Calu3 (cell line): ENCODE measurements at places on chromosomes 16 and 17. TPM values are rescaled to one million over a fixed set of nuclear protein-coding genes. Genes with fewer than 3 reads are reported as not detected.
A peak's percentile ranks its signal among the peaks of the same experiment; 100 is the strongest.

- H3K4me3 ChIP-seq, result no peak overlapping the region
- H3K36me3 ChIP-seq, result no peaks in the 10 kb centered on the region
- H3K4me1 ChIP-seq, result no peaks in the 10 kb centered on the region
Observed at GRCh38 chr17:10772425-10773380, 31.2 kb downstream of the TMEM238L start.

TMC7 gene
- total RNA-seq, result 10.1 and 10.8 TPM in 2 replicates

DNA sequence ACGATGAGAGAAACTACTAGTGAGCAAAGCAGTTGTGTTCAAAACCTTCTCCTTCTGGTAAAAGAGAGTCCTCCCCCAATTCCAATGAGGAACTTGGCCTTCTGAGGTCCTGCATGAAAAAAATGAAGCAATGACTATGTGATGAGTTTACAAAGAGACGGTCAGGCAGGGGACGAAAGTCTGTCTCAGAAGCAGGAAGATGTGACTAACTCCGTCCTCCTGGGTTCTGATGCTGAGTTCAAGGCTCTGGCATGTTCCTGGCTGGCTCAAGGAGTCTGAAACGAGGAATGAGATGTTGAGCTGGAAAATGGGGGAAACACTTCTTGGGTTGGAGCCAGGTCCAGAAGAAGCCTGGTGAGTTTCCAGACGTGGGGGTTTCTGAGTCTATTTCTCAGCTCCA lies 129.6 kb downstream of the CPPED1 start:
- DNase-seq, result no peak
- H3K4me3 ChIP-seq, result no peak overlapping the region
- H3K4me1 ChIP-seq, result no peaks in the 10 kb centered on the region
- peaks cover 17% of the 10 kb centered on the region for H3K27me3 ChIP-seq
- H3K36me3 ChIP-seq, result no peaks in the 10 kb centered on the region

DNA sequence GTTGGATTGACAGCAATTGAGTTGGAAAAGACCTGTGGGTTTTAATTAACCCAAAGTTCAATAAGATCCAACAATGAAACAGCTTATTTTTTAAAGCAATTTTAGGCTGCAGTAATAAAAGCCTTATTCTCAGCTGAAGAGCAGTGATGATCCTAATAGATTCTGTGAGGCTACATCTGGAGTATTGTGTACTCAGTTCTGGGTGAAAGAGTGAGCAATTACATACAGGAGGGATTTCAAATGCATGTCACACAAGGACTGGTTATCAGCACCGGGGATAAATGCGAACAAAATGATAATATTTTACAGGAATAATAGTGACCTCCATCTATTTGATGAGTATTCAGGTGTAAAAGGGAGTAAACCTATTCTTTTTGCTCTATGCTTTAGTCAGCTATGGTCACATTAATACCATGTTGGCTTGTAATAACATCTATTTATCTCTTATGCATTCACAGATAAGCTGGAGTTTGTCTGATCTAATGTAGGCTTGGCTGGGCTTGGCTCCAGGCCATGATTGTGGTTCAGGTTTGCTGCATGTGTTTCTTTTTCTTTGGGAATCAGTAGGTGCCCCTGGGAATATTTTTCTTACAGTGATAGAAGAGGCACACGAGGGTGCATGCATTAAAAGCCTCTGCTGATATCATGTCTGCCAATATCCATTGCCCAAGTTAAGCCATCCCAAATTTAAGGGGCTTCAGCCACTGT lies 22.2 kb upstream of the TOX3 start:
- no peak overlapping the region for H3K27ac ChIP-seq
- DNase-seq, result no peak
- no peak overlapping the region for H3K4me3 ChIP-seq
- peaks cover 19% of the 10 kb centered on the region for H3K36me3 ChIP-seq

CDH1 gene
- 328 and 421 TPM in 2 replicates for total RNA-seq

- peaks cover 38% of the 10 kb centered on the region for H3K27me3 ChIP-seq
- H3K27ac ChIP-seq, result no peak overlapping the region
- DNase-seq, result no peak
- peaks cover 27% of the 10 kb centered on the region for H3K4me1 ChIP-seq
Observed at GRCh38 chr16:56294579-56294978, 103.3 kb downstream of the GNAO1 start.

DNA sequence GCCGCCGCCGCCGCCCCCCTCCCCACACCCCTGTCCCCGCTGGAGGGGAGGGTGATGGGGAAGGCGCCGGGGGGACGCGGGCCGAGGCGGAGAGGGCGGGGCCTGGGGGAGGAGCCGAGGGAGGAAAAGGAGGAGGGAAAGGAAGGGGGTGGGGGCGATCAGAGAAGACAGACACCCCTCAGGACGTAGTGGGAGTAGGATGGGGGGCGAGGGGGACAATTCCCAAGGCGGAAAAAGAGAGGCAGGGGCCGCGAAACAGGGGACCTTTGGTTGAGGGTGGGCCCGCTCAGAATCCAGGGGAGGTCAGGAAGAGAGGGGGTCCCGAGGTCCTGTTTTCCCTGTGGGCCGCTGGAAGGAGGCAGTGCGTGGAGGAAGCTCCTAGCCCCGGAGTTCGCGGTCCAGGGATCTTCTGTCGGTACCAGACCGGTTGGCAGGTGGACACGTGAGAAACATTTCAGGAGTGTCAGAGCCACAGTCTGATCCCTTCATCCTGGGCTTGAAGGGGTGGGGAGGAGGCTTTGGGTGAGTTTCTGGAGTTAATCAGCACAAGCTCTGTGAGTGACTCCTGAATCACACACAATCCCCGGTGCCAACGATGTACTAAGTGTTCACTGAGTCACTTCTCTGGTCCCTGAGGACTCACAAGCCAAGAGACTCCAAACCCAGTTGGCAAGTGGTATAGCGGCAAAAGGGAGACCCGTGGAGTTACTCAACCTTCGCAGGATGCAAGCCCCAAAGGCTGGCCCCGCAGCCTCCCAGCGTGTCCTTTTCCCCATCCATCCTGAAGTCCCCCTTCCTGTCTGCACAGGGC lies at the start of gene XYLT1:
TSS of gene XYLT1 (minus strand) at position 53 of the 811 bp plus-strand sequence. CDS start 164 bp downstream, outside the sequence.
- peaks cover 25% of the 10 kb centered on the region for H3K36me3 ChIP-seq
- H3K27ac ChIP-seq, result peak within 1 kb of the TSS; percentile 30
- peaks cover 58% of the 10 kb centered on the region for H3K27me3 ChIP-seq
- H3K4me1 ChIP-seq, result peaks cover 20% of the 10 kb centered on the region
- H3K4me3 ChIP-seq, result peak within 1 kb of the TSS; percentile 74
